ENCODE measurements at places on chromosomes 1 and 21.

GRCh38 chr1:56355422-56355821 is 223.9 kb downstream of the PLPP3 start:
- no peak for DNase-seq

DNA sequence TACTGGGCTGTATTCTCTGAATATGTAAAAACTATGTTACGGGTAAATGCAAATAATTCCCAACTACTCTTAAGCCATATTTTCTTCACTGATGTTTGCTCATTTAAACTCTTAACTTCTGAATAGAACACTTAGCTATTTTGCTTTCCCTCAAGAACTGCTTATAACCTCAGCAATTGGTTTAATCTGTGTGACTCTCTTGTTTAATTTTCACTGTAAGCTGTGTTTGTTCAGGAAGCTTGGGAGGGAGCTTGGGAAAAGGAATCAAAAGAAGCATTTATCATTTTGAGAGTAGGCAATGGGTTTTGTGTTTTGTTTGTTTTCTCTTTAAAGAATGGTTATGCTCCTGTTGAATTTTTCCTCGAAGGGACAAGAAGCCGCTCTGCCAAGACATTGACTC is 24.4 kb downstream of the GNPAT start:
- DNase-seq = no peak

DNA sequence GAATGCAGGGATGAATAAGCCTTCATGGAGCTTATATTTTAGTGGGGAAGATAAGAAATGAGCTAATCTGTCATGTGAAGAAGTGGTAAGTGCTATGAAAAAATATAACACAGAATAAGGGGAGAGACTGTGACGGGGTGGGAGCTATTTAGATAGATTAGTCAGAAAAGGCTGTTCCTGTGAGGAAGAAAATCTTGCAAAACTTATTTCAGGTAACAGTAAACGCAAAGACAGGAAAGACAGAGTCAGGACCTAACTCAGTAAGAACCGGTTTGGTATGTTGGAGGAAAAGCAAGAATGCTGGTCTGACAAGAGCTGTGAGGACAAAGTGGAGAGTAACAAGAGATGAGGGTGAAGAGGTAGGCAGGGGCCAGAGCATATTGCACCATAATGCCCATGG is 22.0 kb downstream of the GNAI3 start:
- DNase-seq = peak; percentile 24

GRCh38 chr1:156475568-156476500 is 24.7 kb downstream of the MEF2D start:
- no peak for DNase-seq

- DNase-seq = no peak
Observed at GRCh38 chr1:200257235-200257634, 152.6 kb downstream of the ZNF281 start.

GRCh38 chr1:18881642-18882431 is 20.5 kb downstream of the ALDH4A1 start:
- DNase-seq = no peak

All from Caco-2 (cell line).